ENCODE measurements at places on chromosomes 1 and 21. TPM values are rescaled to one million over a fixed set of nuclear protein-coding genes. Genes with fewer than 3 reads are reported as not detected.

Gene OR10Z1
- not detected for total RNA-seq

Gene RIIAD1
- not detected for total RNA-seq

Gene MCOLN3
- 1.6 TPM for total RNA-seq

Gene DENND2C
- 1.9 TPM for total RNA-seq

Gene RORC
- total RNA-seq, result not detected

Gene TDRD5
- not detected for total RNA-seq

Gene HSD3B1
- total RNA-seq, result not detected

Gene MINDY1
- total RNA-seq, result 11.6 TPM

Gene AMY2A
- total RNA-seq, result not detected

Gene UTS2
- total RNA-seq, result 31.0 TPM

Gene PODN
- 0.17 TPM for total RNA-seq

Gene GNG12
- 54.8 TPM for total RNA-seq

Gene SLC44A3
- total RNA-seq, result not detected

Gene DENND2D
- not detected for total RNA-seq

Gene HCRTR1
- not detected for total RNA-seq

Gene AGT
- 0.13 TPM for total RNA-seq

Gene LRRIQ3
- total RNA-seq, result 0.33 TPM

Gene ERO1B
- total RNA-seq, result 4.1 TPM

Gene USF1
- 57.9 TPM for total RNA-seq

Gene CCSAP
- 11.7 TPM for total RNA-seq

Gene LAMC2
- total RNA-seq, result 0.11 TPM

Gene AJAP1
- total RNA-seq, result not detected

Gene PADI3
- 0.39 TPM for total RNA-seq

Gene TIAM1
- 14.3 TPM for total RNA-seq

Gene RNF186
- total RNA-seq, result not detected

Gene LIN28A
- total RNA-seq, result 0.15 TPM

Gene RGS5
- 6.3 TPM for total RNA-seq

Gene PNRC2
- 76.2 TPM for total RNA-seq

Gene CCDC30
- total RNA-seq, result 7.7 TPM

Gene MIB2
- total RNA-seq, result 49.8 TPM

Gene ZC3H12A
- total RNA-seq, result 4.8 TPM

Gene RASAL2
- total RNA-seq, result 8.3 TPM

Gene TSPAN1
- total RNA-seq, result not detected

Gene PPIAL4G
- total RNA-seq, result not detected

Gene OR1C1
- total RNA-seq, result not detected

Gene SH2D1B
- 0.11 TPM for total RNA-seq

Gene SPATA6
- total RNA-seq, result 2.7 TPM

Gene CHRM3
- not detected for total RNA-seq

Gene GNAT2
- not detected for total RNA-seq

Gene DIO1
- not detected for total RNA-seq

Gene SPRR2E
- not detected for total RNA-seq

Gene TRIM58
- total RNA-seq, result not detected

Gene MAEL
- not detected for total RNA-seq

Gene LRRC42
- total RNA-seq, result 25.7 TPM

Gene C1orf210
- total RNA-seq, result not detected

Gene KCNJ15
- not detected for total RNA-seq

Gene OR2T10
- total RNA-seq, result not detected

Gene GBP7
- total RNA-seq, result not detected

Gene NFASC
- 0.24 TPM for total RNA-seq
